Psoas muscle (tissue), 8 donors: ENCODE measurements at places on chromosomes 13 and 19. TPM values are rescaled to one million over a fixed set of nuclear protein-coding genes. Genes with fewer than 3 reads are reported as not detected.

DNA sequence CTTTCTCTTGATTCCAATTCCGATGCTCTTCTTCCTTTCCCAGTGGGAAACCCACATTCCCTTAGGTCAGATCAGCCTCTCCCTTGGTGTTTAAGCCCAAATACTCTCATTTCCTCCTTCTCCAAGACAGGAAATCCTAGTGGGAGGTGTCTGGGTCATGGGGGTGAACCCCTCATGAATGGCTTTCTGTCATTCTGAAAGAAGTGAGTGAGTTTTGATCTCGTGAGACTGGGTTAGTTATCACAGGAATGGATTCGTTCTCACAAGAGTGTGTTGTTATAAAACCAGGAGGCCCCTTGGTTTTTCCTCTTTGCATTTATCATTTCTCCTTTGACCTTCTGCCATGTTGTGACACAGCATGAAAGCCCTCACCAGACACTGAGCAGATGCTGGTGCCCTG lies 76.2 kb upstream of the MTIF3 start:
- H3K4me1 ChIP-seq: no peaks in the 10 kb centered on the region
- no peak overlapping the region for H3K27ac ChIP-seq
- no peaks in the 10 kb centered on the region for H3K27me3 ChIP-seq
- H3K4me3 ChIP-seq: no peak overlapping the region

- no peak overlapping the region for H3K4me3 ChIP-seq
- H3K4me1 ChIP-seq: peaks cover 12% of the 10 kb centered on the region
- DNase-seq: no peak
- H3K27me3 ChIP-seq: no peaks in the 10 kb centered on the region
- H3K27ac ChIP-seq: no peak overlapping the region
These were observed 79.5 kb downstream of the PCDH9 start for GRCh38 chr13:67150608-67151007.

C1QTNF9B gene
- total RNA-seq: 1.6 TPM

DNA sequence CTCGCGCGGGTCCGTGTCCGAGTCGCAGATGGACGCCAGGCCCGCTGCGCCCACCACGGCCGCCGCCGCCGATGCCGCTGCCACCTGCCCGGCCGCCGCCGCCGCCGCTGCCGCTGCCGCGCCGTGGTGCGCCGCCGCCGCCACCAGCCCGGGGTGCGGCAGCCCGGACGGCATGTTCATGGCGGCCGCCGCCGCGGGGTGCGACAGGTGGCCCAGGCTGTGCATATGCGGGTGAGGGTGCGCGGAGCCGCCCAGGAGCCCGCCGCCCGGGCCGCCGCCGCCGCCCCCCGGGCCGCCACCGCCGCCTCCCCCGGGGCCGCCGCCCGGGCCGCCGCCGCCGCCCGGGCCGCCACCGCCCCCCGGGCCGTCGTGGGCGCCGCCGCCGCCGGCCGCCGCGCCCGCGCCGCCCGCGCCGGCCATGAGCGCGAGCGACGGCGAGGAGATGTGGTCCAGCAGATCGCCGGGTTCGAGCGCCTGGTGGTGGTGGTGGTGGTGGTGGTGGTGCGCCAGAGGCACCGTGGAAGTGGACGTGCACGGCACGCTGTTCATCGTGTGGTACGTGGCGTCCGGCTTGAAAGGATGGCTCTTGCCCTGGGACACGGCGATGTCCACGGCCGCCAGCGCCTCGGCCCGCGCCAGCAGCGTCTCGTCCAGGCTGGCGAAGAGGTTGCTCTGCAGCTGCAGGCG lies 1.3 kb downstream of the POU4F1 start:
- H3K27me3 ChIP-seq: no peaks in the 10 kb centered on the region
- H3K36me3 ChIP-seq: no peaks in the 10 kb centered on the region
- H3K4me3 ChIP-seq: peak overlapping the region; percentile 66
- peaks cover 3% of the 10 kb centered on the region for H3K4me1 ChIP-seq
- no peak for DNase-seq

- no peaks in the 10 kb centered on the region for H3K36me3 ChIP-seq
- peaks cover 81% of the 10 kb centered on the region for H3K4me1 ChIP-seq
- H3K27ac ChIP-seq: peak overlapping the region; percentile 96
- no peak overlapping the region for H3K4me3 ChIP-seq
- no peaks in the 10 kb centered on the region for H3K27me3 ChIP-seq
These were observed 10.2 kb downstream of the CARM1 start for GRCh38 chr19:10881403-10882107.

FGF22 gene
- 0.26 TPM for total RNA-seq

- H3K27me3 ChIP-seq: no peaks in the 10 kb centered on the region
- H3K36me3 ChIP-seq: no peaks in the 10 kb centered on the region
- no peaks in the 10 kb centered on the region for H3K4me1 ChIP-seq
- H3K27ac ChIP-seq: no peak overlapping the region
- no peak for DNase-seq
These were observed 320.2 kb downstream of the TBC1D4 start for GRCh38 chr13:75161804-75162203.

DNA sequence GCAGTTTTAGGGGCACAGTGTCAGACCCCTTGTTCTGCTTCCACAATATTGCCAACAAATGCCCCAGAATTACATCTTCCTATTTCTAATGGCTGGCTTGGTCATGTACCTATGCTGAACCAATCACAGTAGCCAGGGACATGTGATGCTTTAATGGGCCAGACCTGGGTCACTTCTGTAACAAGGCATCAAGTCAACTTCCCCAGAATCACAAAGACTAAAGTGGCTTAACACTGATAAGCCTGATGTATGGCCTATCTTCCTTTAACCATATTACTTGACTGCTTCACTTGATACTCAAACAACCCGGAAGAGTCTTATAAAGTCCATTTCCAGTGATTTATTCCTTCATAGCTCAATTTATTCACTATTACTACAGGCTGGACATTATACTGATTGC lies 19.6 kb downstream of the LNX2 start:
- no peak overlapping the region for H3K27ac ChIP-seq
- no peak overlapping the region for H3K4me3 ChIP-seq
- H3K36me3 ChIP-seq: no peaks in the 10 kb centered on the region
- H3K4me1 ChIP-seq: peaks cover 31% of the 10 kb centered on the region
- no peaks in the 10 kb centered on the region for H3K27me3 ChIP-seq
- no peak for DNase-seq

DNA sequence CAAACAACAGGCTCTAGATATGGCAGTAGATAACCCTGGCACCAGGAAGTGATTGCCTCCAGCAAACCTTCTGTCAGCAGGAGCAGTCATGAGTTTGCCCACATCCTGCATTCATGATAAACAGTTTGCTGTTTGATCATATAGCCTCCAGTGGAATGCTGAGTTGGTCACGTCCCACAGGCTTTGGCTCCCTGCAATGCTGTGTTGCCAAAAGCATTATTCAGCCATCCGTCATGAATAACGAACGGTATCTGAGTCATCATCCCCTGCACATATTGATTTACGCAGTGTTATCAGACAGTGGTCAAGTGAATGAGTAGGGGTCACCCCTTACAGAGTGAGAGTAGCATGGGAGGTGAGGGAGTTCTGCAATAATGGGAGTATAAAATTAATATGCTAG lies 21.9 kb upstream of the ZNF432 start:
- H3K4me3 ChIP-seq: no peak overlapping the region
- no peaks in the 10 kb centered on the region for H3K27me3 ChIP-seq
- H3K4me1 ChIP-seq: no peaks in the 10 kb centered on the region
- H3K36me3 ChIP-seq: peaks cover 58% of the 10 kb centered on the region

DNA sequence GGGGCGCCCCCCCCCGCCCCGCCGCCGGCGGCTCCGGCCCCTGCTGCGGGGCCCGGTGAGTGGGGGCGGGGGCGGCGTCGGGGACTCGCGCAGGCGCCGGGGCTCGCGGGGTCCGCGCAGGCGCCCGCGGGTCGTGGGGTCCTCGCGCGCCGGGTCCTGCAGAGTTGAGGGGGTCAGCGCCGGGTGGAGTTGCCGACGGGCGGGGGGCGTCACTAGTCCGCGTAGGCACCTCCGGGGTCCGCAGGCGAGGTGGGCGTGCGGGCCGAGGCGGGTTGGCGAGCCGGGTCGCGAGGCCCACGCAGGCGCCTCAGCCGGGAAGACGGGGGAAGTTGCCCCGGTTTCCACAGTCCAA lies 365 bp downstream of the PPP6R1 start:
- no peaks in the 10 kb centered on the region for H3K27me3 ChIP-seq
- H3K36me3 ChIP-seq: no peaks in the 10 kb centered on the region
- peak overlapping the region; percentile 92 for H3K27ac ChIP-seq
- peak overlapping the region; percentile 92 for H3K4me3 ChIP-seq

DNA sequence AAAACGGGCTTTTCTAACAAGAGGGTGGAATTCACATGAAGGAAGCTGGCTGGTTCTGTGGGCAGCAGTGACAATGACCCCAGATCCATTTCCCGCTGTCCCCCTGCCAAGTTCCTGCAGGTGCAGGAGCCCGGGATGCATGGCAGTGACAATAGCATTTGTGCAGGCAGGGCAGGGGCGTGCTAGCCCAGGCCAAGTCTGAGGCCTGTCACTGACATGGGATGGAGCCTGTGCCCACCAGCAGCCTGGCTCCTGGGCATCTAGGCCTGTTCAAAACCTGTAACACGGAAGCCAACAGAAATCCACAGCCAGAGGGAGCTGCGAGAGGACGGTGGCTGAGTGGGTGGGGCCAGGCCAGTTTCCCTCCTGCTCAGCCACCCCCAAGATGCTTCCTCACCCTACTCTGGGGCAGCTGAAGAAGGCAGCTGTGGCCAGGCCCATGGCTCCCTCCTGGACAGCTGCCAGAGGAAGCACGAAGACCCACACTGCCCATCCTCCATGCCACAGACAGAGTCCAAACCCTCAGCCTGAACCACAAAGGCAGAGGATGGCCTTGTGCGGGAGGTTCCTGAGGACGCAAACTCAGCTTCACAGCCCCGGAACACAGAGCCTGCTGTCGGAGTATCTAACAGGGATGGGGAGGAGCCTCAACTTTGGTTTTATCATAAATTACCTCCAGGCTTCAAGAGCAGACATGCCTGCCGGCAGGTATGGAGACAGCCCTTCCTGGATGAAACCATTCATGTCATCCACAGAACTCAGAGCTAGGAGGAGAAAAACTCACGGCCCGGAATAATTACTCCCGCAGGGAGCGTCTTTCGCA lies 74.0 kb downstream of the CEBPG start:
- H3K4me1 ChIP-seq: no peaks in the 10 kb centered on the region
- no peak overlapping the region for H3K27ac ChIP-seq
- H3K4me3 ChIP-seq: no peak overlapping the region
- DNase-seq: no peak

- no peak overlapping the region for H3K27ac ChIP-seq
- H3K4me3 ChIP-seq: no peak overlapping the region
- H3K27me3 ChIP-seq: no peaks in the 10 kb centered on the region
- no peaks in the 10 kb centered on the region for H3K36me3 ChIP-seq
These were observed 5.6 kb downstream of the INAFM1 start for GRCh38 chr19:47280183-47280797.

DNA sequence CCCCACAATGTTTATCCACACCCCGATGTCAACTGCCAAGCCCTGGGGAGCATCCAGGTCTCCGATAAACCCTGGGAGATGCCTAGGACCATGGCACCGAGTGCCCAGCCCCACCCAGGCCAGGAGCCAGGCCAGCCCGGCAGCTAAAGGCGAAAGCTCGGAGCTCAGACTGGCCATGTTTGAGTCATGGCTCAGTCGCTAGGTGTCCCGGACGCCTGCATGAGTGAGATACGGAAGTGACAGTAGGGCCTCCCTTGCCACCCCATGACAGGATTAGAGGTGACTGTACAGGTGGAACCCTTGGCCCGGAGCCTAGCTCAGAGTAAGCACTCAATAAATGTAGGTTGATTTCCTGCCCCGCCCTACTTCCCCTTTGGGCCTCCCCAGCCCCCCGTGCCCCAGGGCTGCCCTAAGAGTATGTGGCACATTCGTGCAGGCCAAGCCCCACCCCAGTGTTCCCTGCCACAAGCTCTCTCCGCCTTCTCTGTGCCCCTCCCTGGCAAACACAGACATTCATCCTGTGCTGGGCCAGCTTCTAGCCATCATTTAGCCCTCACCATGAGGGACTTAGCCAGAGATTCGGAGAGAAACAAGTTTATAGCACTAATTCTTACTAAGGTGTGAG lies 5.8 kb upstream of the TPM4 start:
- peak overlapping the region; percentile 55 for H3K27ac ChIP-seq
- H3K4me1 ChIP-seq: no peaks in the 10 kb centered on the region
- peaks cover 8% of the 10 kb centered on the region for H3K27me3 ChIP-seq
- peak; percentile 67 for DNase-seq

KRTDAP gene
- total RNA-seq: not detected

- H3K4me3 ChIP-seq: no peak overlapping the region
- no peaks in the 10 kb centered on the region for H3K36me3 ChIP-seq
- peak overlapping the region; percentile 25 for H3K27ac ChIP-seq
- no peak for DNase-seq
These were observed 225.3 kb upstream of the SERP2 start for GRCh38 chr13:44148159-44148914.

ZNF780B gene
- total RNA-seq: 8.0 TPM

GRCh38 chr19:51503896-51504295 lies 2.3 kb upstream of the SIGLEC12 start:
- no peak overlapping the region for H3K4me3 ChIP-seq
- no peaks in the 10 kb centered on the region for H3K27me3 ChIP-seq

DNA sequence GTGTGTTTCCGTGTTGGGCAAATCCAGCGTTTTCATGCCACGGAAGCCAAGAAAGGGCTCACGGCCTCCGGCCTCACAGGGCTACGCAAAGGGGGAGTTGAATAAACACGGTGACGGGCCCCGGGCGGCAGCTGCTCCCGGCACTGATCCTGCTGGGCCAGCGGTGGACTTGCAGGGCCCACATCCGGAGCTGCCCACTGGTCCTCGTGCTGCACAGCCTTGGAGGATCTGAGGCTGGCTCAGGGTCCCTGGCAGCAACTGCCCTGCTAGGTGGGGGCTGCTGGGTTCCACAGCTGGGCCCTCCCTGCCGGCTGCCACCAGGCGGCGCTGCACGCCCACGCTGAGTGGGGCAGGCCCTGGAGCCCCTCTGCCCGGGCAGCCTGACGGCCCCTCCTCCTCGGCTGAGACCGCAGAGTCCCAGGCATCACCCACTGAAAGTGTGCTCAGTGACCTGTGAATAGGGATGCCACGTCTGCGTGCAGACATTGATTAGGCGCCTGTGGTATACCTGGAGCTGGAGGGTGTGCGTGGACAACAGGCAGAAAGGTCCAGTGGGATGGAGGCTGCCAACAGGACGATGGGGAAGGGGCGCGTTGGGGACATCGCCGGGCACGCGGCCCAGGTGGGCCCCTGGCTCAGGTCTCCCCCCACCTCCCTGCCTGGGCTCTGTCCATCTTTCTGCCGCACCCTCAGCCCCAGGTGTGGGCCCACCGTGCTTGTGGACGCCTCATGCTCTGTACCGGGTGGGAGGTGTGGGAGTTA lies 5.3 kb upstream of the HCN2 start:
- no peak overlapping the region for H3K4me3 ChIP-seq
- H3K27me3 ChIP-seq: peaks cover 9% of the 10 kb centered on the region
- H3K36me3 ChIP-seq: peaks cover 38% of the 10 kb centered on the region
- peak; percentile 57 for DNase-seq
- H3K27ac ChIP-seq: no peak overlapping the region

FREM2 gene
- 3.2 TPM for total RNA-seq

TMPRSS9 gene
- total RNA-seq: 0.17 TPM

GRCh38 chr19:31304831-31305312 lies 44.4 kb downstream of the TSHZ3 start:
- H3K27me3 ChIP-seq: no peaks in the 10 kb centered on the region
- no peaks in the 10 kb centered on the region for H3K4me1 ChIP-seq
- H3K4me3 ChIP-seq: no peak overlapping the region
- no peak for DNase-seq
